ENCODE measurements at places on chromosomes 4 and X. TPM values are rescaled to one million over a fixed set of nuclear protein-coding genes. Genes with fewer than 3 reads are reported as not detected.

GRCh38 chrX:85109235-85109634, 105.6 kb downstream of the APOOL start:
- no peak overlapping the region for H3K4me3 ChIP-seq
- no peaks in the 10 kb centered on the region for H3K4me1 ChIP-seq
- H3K36me3 ChIP-seq, result no peaks in the 10 kb centered on the region
- no peaks in the 10 kb centered on the region for H3K27me3 ChIP-seq

GRCh38 chrX:130211415-130212186, 39.8 kb downstream of the RAB33A start:
- H3K4me3 ChIP-seq, result no peak overlapping the region
- no peaks in the 10 kb centered on the region for H3K4me1 ChIP-seq
- H3K27me3 ChIP-seq, result no peaks in the 10 kb centered on the region
- DNase-seq, result no peak
- no peak overlapping the region for H3K27ac ChIP-seq
- H3K36me3 ChIP-seq, result no peaks in the 10 kb centered on the region

DNA sequence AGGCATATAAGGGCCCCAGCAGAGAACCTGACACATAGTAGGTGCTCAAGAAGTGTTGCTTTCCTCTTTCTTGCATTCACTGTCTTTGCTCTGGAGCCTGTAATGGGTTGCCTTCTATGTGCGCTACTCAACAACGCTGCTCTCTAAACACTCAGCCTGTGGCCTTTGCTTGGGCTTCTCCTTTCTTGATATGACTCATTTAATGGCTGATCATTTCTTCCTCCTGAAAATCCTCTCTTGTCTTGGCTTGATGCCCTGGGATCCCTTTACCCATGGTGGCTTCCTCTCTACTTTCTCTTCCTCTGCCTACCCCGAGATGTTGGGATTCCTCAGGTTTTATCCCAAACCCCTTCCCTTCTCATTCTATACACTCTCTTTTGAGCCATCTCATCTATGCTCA, 19.9 kb upstream of the PJA1 start:
- no peaks in the 10 kb centered on the region for H3K4me1 ChIP-seq
- no peak for DNase-seq
- no peaks in the 10 kb centered on the region for H3K36me3 ChIP-seq
- H3K27ac ChIP-seq, result no peak overlapping the region

DNA sequence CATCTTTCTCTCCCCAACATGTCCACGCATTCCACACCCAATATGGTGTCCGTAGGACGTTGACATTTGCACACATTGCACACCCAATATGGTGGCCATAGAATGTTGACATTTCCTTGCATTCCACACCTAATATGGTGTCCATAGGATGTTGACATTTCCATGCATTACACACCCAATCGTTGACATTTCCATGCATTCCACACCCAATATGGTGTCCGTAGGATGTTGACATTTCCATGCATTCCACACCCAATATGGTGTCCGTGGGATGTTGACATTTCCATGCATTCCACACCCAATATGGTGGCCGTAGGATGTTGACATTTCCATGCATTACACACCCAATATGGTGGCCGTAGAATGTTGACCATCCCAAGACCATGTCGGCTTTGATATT, 88.4 kb upstream of the SHOX start:
- H3K4me3 ChIP-seq, result no peak overlapping the region
- no peak overlapping the region for H3K27ac ChIP-seq
- H3K36me3 ChIP-seq, result no peaks in the 10 kb centered on the region
- no peaks in the 10 kb centered on the region for H3K27me3 ChIP-seq

GRCh38 chrX:43581167-43581566, 74.9 kb upstream of the MAOA start:
- H3K27me3 ChIP-seq, result no peaks in the 10 kb centered on the region
- DNase-seq, result peak; percentile 44
- peak overlapping the region; percentile 31 for H3K27ac ChIP-seq
- no peak overlapping the region for H3K4me3 ChIP-seq

GRCh38 chrX:13897566-13897965, 80.7 kb upstream of the GPM6B start:
- no peaks in the 10 kb centered on the region for H3K27me3 ChIP-seq
- H3K36me3 ChIP-seq, result no peaks in the 10 kb centered on the region
- H3K27ac ChIP-seq, result no peak overlapping the region
- no peak for DNase-seq
- H3K4me3 ChIP-seq, result no peak overlapping the region

GRCh38 chr4:139854668-139855403, 189.2 kb downstream of the MGST2 start:
- H3K4me3 ChIP-seq, result no peak overlapping the region
- no peak overlapping the region for H3K27ac ChIP-seq
- H3K4me1 ChIP-seq, result peaks cover 4% of the 10 kb centered on the region
- DNase-seq, result no peak
- no peaks in the 10 kb centered on the region for H3K36me3 ChIP-seq

DNA sequence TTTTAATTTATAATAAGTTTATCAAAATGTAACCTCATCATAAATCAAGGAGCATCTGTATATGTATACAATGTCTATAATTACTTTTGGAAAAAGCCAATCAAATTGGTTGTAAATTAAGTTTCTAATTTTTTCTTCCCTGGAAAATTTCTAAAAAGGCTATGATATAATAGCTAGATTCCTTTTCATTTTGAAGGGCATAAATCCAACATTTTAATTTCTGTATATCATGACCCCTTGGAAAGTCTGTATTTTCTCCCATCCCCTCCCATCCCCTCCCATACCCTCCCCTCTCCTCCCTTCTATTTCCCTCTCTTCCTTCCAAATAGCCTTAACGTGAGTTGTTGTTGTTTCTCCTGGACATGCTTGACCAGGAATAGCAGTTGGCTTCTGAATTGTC, 247.1 kb upstream of the FSTL5 start:
- H3K27me3 ChIP-seq, result no peaks in the 10 kb centered on the region
- no peaks in the 10 kb centered on the region for H3K36me3 ChIP-seq
- no peaks in the 10 kb centered on the region for H3K4me1 ChIP-seq
- H3K27ac ChIP-seq, result no peak overlapping the region

PPARGC1A gene
- total RNA-seq, result 14.7 TPM

CTAG2 gene
- not detected for total RNA-seq

PCDH18 gene
- 28.0 TPM for total RNA-seq
